ENCODE measurements at places on chromosomes 2 and 18. TPM values are rescaled to one million over a fixed set of nuclear protein-coding genes. Genes with fewer than 3 reads are reported as not detected.

- no peak for DNase-seq
Measured at GRCh38 chr2:201909348-201909747, 103.0 kb downstream of the CDK15 start.

- peak; percentile 10 for DNase-seq
Measured at GRCh38 chr2:214410918-214411554, at the start of gene VWC2L. Gene VWC2L (plus strand): TSS chr2:214411054. CDS start chr2:214414194, 3,140 bp downstream.

- DNase-seq, result no peak
Measured at GRCh38 chr2:97868986-97869721, 126.6 kb downstream of the TMEM131 start.

GRCh38 chr2:19426941-19427340 lies 68.5 kb upstream of the OSR1 start:
- DNase-seq, result no peak

GRCh38 chr2:152846697-152847470 lies 128.5 kb downstream of the ARL6IP6 start:
- DNase-seq, result no peak

- DNase-seq, result no peak
Measured at GRCh38 chr2:207662203-207662602, 37.0 kb upstream of the METTL21A start.

DNA sequence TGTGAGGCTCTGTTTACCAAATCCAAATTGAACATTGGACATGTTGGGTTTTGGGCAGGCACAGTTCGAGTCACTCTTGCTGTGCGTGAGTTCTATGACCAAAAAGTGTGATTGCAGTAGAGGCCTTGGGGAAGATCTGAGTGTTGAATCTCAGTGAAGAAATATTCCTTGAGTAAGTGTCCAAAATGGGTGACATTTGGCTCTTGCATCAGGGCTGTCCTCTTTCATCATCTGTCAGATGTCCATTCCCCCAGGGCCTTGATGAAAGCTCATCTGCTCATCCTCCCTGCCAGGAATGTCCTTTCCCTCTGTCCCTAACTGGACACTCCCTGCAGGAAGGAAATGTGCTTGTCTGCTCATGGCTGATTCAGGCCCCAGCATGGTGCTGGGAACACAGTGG lies 6.4 kb upstream of the SFTPB start:
- DNase-seq, result no peak

- no peak for DNase-seq
Measured at GRCh38 chr2:208101716-208102631, 22.4 kb downstream of the CRYGD start.

DNA sequence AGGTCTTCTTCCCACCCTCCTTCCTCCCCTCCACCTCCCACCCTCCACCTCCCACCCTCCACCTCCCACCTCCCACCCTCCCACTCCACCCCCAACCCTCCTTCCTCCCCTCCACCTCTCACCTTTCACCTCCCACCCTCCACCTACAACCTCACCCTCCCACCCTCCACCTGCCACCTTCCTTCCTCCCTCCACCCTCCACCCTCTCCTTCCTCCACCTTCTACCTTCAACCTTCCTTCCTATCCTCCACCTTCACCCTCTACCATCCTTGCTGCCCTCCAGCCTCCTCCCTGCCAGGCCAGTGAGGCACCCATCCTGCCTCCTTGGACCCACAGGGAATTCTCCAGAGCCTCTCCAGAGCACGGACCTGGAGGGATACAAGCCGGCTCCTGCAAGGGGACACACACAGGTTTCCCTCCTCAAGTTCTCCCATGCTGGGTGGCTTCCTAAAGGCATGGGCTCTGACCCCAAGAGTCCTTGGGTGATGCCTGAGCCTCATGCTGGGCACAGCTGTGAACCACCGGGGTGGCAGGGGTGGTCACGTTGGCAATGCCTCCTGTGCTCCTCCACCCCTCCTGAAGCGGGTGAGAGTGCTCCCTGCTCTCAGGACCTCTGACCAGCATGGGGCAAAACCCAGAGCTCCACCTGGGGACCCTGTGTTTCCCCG lies 293.0 kb downstream of the NDUFA10 start:
- no peak for DNase-seq

DNA sequence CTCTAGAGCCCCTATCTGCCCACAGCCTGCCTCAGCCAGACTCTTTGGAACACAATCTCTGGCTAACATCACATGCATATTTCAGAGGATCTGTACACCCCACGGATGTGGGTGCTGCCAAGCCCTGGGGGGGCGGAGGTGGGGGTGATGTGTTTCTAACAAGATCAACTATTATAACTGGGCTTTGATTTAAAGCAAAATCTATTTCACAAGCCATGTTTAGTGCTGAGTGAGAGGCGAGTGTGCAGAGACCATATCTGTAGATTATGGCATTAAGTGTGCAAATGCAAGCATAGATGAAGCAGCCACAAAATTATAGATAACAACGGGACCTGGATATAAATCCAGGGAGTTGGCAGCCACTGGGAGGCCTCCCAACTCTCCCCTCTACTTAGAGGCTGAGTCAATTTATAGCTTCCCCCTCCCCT lies 135.8 kb upstream of the SMAD2 start:
- DNase-seq, result no peak

- no peak for DNase-seq
Measured at GRCh38 chr2:28567061-28567471, 71.2 kb downstream of the PLB1 start.

- DNase-seq, result no peak
Measured at GRCh38 chr2:109174626-109175349, 45.8 kb downstream of the SH3RF3 start.

DNA sequence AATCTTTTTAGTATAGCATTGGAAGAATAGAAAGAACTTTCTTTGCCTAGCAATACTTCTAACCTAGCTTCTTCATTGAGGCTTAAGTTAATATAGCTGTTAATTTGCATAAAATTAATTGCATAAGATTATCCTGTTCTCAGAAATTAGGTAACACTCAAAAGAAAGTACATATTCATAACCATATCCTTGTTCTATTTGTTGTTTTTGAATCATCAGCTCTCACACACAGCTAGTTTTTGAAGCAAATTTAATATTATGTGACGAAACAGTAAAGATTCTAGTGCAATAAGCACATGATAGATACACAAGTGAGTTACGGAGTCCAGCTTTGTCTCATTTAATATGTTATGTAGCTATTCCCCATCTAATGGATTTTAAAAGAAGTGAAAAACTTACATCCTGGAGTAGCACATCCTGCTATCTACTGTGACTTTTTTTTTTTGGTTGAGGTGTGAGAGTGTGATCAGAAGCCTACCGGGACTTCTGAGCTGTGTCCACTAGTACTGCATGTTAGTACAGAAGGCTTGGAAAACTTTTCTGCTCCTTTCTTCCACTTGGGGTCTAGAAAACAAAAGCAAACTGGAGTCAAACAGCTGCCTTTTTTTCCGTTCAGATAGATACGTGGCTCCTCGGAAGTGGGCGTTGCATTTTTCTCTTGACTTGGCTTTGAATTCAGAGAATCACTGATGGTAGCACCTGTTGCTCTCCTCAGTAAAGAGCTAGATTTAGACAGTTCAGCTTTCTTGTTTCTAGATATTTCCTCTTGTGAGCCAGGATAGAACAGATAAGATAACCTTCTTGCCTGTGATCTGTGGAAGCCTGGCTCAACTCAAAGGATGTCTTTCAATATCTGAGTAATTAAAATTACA lies 27.2 kb downstream of the KDM3A start:
- peak; percentile 28 for DNase-seq

GRCh38 chr2:85929096-85930050 lies 40.6 kb upstream of the ST3GAL5 start:
- no peak for DNase-seq

- no peak for DNase-seq
Measured at GRCh38 chr18:4270016-4270415, 185.1 kb downstream of the DLGAP1 start.

GRCh38 chr2:151114874-151115273 lies 146.8 kb downstream of the RBM43 start:
- no peak for DNase-seq

DNA sequence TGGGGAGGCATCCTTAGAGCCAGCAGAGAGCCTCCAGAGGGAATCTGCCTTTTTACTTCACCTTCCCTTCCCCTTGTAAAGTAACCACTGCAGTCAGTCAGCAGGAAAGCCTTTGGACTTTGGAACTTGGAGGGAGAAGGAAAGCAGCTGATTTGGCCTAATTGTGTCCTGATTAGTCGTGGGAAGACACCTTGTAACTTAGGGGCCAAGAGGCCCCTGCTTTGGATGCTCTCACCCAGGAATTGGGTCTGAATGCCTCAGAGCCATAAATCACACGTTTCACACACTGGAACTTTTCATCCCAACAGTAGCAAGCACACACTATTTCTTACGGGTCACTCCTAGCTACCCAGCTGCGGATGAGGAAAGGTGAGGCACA lies 81.0 kb upstream of the PPM1B start:
- DNase-seq, result no peak

DNA sequence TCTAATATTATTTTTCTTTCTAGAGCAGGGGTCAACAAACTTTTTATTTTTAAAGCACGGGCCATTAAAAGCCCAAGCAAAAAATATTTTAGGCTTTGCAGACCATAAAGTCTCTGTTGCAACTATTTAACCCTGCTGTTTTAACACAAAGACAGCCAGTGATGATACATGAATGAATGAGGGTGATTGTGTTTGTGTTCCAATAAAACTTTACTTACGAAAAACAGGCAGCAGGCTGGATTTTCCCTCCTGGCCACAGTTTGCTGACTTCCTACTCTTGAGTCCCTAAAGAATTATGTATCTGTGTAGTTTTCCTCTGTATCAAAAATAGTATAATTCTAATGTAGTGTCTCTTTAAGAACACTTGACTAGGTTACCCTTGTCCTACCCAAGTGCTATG lies 402.0 kb downstream of the ADCYAP1 start:
- DNase-seq, result no peak

- no peak for DNase-seq
Measured at GRCh38 chr2:205746420-205746785, 64.1 kb downstream of the NRP2 start.

DNA sequence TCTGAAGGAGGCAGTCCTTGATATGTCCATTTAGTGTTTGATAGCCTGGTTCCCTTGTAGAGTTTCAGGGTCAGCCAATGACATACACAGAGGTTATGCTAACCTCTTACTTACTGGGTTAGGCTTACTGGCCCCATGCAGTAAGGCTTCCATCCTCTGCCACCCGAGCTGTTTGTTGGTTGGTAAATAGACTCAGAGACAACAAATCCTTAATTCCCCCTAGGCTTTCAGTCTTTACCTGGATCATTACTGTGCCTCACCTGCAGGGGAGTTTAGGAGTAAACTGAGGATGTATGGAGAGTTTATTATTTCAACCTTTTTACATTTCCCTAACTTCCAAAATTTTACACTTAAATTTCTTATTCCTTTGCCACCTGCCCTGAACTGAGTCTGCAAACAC lies 452.7 kb upstream of the HNMT start:
- DNase-seq, result no peak

GRCh38 chr18:27206411-27206810 lies 21.3 kb upstream of the CHST9 start:
- DNase-seq, result no peak

DNA sequence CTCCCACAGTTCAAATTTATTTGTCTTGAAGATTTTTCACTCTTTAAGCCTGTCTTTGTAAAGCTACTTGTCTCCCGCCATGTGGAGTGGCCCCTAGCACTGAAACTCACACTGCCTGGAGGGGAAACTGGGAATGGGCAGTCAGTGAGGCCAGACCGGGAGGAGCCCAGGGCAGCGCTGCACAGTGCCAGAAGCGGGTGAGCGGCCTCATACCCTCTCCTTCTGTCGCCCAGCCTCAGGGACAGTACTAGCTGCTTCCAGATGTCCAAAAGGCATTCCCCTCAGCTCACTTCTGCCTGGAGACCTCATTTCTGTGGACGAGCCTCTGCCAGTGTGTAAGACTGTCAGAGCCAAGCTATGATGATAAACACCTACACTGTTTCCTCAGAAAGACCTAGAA lies 79.9 kb downstream of the SEPTIN10 start:
- no peak for DNase-seq

DNA sequence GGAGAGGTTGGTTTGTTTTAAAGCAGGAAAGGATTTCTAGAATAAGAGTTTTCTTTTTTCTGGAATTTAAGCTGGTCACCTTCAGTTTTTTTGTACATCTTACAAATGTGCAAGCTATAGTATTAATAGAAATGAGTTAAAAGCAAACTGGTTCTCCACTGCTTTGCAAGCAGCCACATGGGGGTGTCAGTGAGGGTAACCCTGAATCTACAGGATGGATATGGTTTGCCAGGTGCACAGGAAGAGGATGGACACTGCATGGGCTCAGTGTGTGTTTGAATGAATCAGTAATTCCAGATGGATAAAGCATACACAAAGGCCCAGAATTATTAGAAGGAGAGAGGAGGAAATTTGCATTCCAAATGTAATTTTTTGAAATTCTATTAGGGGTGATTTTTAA lies 89.0 kb downstream of the MAPRE2 start:
- no peak for DNase-seq

GRCh38 chr18:44473394-44474066 lies 207.2 kb upstream of the SETBP1 start:
- no peak for DNase-seq

- DNase-seq, result no peak
Measured at GRCh38 chr18:9860682-9861081, 25.1 kb upstream of the TXNDC2 start.

DNA sequence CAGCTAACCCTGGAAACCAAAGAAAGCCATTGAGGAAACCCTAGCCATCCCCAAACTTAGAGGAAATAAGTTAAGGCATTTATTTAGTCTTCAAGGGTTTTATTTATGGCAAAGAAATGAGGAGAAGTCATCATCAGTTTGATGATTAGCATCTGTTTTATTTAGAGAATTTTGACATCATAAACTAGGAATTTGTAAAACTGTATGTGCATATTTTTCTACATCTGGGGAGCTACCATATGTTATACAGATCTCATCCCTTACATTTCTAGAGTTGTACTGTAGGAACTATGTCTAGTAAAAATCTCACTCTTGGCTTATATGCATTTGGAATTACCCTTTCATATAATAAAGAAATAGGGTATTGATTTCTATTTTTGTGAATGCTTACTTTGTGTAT lies 48.7 kb downstream of the FMNL2 start:
- DNase-seq, result no peak

DNA sequence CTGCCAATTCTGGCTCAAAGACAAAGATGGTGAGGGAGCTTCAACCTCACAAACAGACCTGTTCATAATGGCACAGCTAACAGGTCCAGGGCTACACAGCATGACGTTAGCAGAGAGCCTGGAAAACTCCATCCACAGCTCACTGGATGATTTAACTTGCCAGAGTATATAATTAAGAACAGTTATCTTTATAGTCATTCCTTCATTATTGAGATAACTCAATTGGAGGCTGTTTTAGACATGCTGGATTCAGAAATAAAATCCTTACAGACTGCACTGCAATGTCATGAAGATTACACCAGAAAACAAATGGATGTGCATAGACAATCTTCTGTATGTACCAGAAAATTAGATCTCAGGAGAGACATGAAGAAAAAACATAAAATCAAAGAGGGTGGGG lies 55.1 kb upstream of the LYPD1 start:
- no peak for DNase-seq

- no peak for DNase-seq
Measured at GRCh38 chr2:122748552-122749011, 993.1 kb downstream of the TSN start.

GRCh38 chr2:46983065-46983801 lies 67.6 kb upstream of the MCFD2 start:
- DNase-seq, result no peak

- peak; percentile 8 for DNase-seq
Measured at GRCh38 chr2:61471905-61472805, 1.3 kb upstream of the USP34 start.

The EFHD1 gene
- total RNA-seq, result 0.13 TPM

The UBE2F gene
- 121 TPM for total RNA-seq

The FHOD3 gene
- not detected for total RNA-seq

The IL1R1 gene
- total RNA-seq, result 2.4 TPM

The TTR gene
- total RNA-seq, result not detected

The ABCB11 gene
- not detected for total RNA-seq

The IMPACT gene
- total RNA-seq, result 11.8 TPM

The MTCL1 gene
- 0.20 TPM for total RNA-seq

Measured in activated T-helper 1 cell treated with anti-CD3 and anti-CD28 coated beads, Interleukin-12 subunit alpha, Interleukin-12 subunit beta, Interleukin-2, Interleukin-4 antibody, amounts not matched to agents 30 ng/mL and 10 ng/mL and 1 ng/mL, durations not matched to agents 14 hours and 24 hours and 36 hours (primary cell).